Thymus (tissue), 14 donors: ENCODE measurements at places on chromosomes 3 and 15. TPM values are rescaled to one million over a fixed set of nuclear protein-coding genes. Genes with fewer than 3 reads are reported as not detected.

- H3K36me3 ChIP-seq, result no peaks in the 10 kb centered on the region
- DNase-seq, result no peak
- no peaks in the 10 kb centered on the region for H3K27me3 ChIP-seq
These were observed 952.8 kb downstream of the ROBO1 start for GRCh38 chr3:78814893-78815562.

GRCh38 chr3:195715134-195715533 is 5.6 kb upstream of the MUC20 start:
- DNase-seq, result no peak
- H3K36me3 ChIP-seq, result no peaks in the 10 kb centered on the region
- H3K4me3 ChIP-seq, result no peak overlapping the region
- H3K27me3 ChIP-seq, result no peaks in the 10 kb centered on the region

GRCh38 chr3:140198242-140198641 is 263.3 kb downstream of the CLSTN2 start:
- H3K4me1 ChIP-seq, result no peaks in the 10 kb centered on the region
- no peaks in the 10 kb centered on the region for H3K27me3 ChIP-seq
- no peak overlapping the region for H3K27ac ChIP-seq

DNA sequence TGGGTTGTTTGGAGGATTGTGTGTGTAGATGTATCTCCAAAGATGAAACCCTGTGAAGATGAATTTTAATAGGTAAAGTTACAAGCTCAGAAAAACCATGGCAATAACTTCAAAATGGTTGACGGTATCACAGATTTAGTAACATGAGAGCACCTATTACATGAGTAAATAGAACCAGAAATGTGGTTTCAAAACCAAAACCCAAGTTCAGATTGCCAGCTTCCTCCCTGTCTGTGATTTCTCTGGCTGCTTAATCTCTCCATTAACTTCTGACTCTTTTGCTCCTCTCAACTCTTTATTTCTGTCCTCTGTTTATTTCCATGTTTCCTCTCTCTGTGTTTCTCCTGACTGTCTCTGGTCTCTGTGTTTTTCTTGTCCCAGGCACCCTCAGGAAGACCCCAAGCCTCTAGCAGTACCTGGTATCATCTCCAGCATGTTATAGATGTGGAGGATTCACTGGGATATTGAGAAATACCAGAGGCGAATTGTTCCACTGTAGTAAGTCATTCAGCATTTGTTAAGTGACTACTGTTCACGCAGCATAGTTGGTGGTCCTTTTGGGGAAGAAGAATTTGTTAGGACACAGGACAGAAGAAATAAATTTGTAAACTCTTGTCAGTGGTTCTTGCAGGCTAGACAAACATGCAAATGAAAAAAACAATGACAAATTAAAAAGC is 138.8 kb downstream of the BBX start:
- no peaks in the 10 kb centered on the region for H3K4me1 ChIP-seq
- no peak overlapping the region for H3K27ac ChIP-seq
- H3K27me3 ChIP-seq, result no peaks in the 10 kb centered on the region
- no peaks in the 10 kb centered on the region for H3K36me3 ChIP-seq

DNA sequence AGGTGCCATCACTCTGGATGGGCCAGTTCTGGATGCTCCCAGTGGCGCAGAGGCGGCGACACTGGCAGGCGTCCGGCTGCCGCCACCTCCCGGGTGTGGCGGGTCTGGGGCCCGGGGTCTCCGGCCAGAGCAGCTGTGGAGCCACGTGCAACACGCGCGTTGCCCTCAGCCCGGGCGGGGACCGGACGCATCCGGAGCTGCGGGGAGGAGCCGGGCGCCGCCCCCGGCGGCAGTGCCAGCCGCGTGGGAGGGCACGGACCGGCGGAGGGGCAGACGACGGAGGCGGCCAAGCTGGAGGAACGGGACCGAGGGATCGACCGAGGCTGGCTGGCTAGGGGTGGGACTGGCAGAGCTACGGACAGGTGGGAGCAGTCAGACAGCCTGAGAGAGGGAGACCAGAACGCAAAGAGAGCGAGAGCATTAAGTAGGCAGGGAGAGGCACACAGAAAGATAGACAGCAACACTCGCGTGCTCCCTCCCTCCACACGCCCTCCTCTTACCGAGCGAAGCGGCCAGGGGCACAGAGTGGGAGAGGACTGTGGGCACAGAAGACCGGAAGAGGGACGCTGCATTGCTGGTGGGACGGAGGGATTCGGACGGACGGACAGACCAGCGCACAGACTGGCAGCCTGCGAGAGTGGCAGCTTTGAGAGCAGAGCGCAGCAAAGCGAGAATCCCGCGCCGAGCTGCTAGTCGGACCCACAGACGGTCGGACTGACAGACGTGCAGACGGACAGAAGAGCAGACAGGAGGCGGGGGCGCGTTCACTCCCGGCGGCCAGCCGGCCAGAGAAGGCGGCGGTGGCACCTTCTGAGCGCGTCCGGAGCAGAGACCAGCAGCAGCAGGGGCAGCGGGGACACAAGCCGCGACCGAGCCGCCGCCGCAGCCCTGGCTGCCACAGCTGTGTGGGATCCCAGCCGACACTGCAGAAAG is at the start of gene ARPP21:
TSS of gene ARPP21 (plus strand) at position 272 of the 933 bp plus-strand sequence. CDS start 42,227 bp downstream, outside the sequence.
- H3K4me3 ChIP-seq, result peak within 1 kb of the TSS; percentile 87
- peaks cover 23% of the 10 kb centered on the region for H3K4me1 ChIP-seq
- H3K36me3 ChIP-seq, result no peaks in the 10 kb centered on the region
- DNase-seq, result peak; percentile 88
- peak within 1 kb of the TSS; percentile 91 for H3K27ac ChIP-seq

GRCh38 chr3:139627759-139628158 is 50.0 kb downstream of the NMNAT3 start:
- H3K4me1 ChIP-seq, result no peaks in the 10 kb centered on the region
- H3K27ac ChIP-seq, result no peak overlapping the region
- no peaks in the 10 kb centered on the region for H3K27me3 ChIP-seq

DNA sequence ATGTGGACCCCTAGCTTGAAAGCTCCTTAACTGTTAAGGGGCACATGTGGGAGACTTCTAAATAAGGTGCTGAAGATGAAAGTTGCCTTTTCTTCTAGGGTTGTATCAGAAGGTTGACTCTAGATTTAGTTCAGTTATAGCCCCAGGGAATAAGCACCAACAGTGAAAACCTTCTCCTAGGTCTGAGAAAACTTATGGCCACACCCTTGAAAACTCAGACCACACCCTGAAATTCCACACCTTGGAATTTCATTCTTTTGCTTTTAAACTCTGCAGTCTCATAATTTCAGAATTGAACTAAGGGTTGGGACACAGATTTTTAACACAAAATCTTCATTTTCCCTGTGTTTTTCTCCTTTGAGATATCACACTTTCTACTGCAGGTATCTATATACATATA is 355.8 kb upstream of the IL12A start:
- no peak overlapping the region for H3K4me3 ChIP-seq
- H3K4me1 ChIP-seq, result no peaks in the 10 kb centered on the region
- H3K36me3 ChIP-seq, result no peaks in the 10 kb centered on the region
- DNase-seq, result no peak
- no peak overlapping the region for H3K27ac ChIP-seq

DNA sequence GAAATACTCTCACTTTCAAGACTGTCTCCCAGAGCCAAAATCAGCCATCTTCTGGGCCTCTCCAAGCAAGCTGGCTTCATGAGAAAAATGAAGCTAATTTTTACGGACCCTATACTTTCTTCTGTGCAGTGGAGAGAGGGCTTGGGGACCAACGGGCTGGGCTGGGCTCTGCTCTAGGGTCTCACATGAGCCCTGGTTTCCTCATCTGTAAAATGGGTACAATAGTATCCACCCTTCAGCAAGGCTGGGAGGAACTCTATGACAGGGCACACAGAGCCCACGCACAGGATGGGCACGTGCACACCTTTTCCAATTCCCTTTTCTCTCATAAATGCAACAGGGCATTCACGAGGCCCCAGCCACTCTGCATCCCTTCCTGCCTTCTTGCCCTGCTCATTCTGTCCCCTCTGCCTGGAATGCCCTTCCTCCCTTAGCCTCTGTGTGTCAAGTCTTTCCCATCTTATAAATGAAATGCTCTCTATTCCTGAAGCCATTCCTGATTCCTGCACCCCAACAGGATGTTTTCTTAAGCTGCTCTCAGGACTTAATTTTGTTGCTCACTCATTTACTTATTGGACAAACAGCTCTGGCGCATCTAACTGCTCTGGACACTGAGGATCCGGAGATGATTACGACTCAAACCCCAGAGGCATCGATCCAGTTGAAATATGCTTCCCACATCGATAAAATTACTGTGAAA is 32.9 kb upstream of the SEC13 start:
- H3K36me3 ChIP-seq, result no peaks in the 10 kb centered on the region
- no peak overlapping the region for H3K27ac ChIP-seq
- no peak overlapping the region for H3K4me3 ChIP-seq
- no peaks in the 10 kb centered on the region for H3K4me1 ChIP-seq
- H3K27me3 ChIP-seq, result no peaks in the 10 kb centered on the region
- DNase-seq, result no peak

DNA sequence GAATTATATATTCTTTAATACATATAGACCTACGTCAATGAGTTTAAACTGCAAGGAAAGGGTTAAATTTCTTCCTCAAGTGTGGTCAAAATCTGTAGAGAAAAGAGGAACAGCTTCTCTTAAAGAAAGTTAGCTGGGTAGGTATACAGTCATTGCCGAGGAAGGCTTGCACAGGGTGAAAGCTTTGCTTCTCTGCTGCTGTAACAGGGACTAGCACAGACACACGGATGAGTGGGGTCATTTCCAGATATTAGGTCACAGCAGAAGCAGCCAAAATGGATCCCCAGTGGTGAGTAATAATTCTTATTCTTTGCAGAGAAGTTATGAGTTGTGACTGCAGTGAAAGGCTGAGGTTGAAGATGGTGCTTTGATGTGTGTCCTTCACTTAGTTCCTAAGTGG is at the start of gene CD86:
TSS of gene CD86 (plus strand) at position 148 of the 400 bp plus-strand sequence. CDS start at position 276, 128 bp downstream.
- no peak for DNase-seq
- H3K27ac ChIP-seq, result no peak within 1 kb of the TSS
- no peaks in the 10 kb centered on the region for H3K4me1 ChIP-seq
- H3K4me3 ChIP-seq, result no peak within 1 kb of the TSS

DNA sequence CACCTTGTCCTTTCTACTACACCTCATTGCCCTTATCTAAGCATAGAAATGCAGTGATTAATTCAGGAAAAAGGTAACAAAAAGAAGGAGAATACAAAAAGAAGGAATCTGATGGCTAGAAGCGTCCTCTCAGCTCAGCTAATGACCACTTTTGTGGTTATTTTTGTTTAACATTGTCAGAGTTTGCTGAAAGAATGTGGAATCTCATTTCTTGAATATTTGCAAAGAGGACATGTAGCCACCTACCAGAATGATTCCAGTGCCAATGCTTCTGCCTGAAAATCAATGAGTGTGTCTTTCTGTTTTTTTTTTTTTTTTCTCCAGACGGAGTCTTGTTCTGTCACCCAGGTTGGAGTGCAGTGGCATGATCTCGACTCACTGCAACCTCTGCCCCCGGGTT is 24.5 kb downstream of the NANOGP8 start:
- no peak overlapping the region for H3K27ac ChIP-seq
- no peaks in the 10 kb centered on the region for H3K27me3 ChIP-seq
- no peaks in the 10 kb centered on the region for H3K4me1 ChIP-seq
- no peaks in the 10 kb centered on the region for H3K36me3 ChIP-seq
- DNase-seq, result no peak

DNA sequence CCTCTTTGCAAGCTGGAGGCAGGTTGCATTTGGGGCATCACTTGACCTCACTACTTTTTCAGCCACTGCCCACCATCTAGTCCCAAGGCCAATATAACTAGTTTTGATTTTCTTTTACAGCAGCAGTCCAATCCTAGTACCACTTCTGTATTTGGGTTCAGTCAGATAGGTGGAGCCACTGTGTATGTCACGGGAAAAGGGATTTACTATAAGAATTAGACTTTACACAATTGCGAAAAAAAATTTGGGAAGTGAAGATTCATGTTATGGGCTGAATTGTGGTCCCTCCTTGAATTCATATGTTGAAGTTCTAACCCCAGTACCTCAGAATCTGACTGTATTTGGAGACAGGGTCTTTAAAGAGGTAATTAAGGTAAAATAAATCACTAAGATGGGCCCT is 37.4 kb upstream of the NMNAT3 start:
- no peak for DNase-seq
- H3K27me3 ChIP-seq, result no peaks in the 10 kb centered on the region
- no peak overlapping the region for H3K4me3 ChIP-seq
- H3K4me1 ChIP-seq, result no peaks in the 10 kb centered on the region
- H3K36me3 ChIP-seq, result no peaks in the 10 kb centered on the region

DNA sequence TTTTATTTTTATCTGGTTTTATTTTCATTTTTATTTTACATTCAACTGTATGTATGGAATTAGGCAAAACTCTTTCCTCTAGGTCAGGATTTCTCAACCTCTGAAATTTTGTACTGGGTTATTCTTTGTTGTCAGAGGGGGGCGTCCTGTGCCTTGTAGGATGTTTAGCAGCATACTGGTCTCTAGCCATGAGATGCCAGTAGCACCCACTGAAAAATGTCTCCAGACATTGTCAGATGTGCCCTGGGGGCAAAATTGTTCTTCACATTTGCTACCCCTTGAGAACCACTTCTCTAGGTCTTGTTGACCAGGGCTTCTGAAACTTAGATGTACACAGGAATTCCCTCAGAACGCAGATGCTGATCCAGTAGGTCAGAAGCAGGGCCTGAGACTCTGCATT is 5.4 kb downstream of the CHRNA5 start:
- no peak overlapping the region for H3K4me3 ChIP-seq
- no peak overlapping the region for H3K27ac ChIP-seq
- H3K27me3 ChIP-seq, result peaks cover under 1% of the 10 kb centered on the region
- H3K4me1 ChIP-seq, result peaks cover 4% of the 10 kb centered on the region
- no peaks in the 10 kb centered on the region for H3K36me3 ChIP-seq

DNA sequence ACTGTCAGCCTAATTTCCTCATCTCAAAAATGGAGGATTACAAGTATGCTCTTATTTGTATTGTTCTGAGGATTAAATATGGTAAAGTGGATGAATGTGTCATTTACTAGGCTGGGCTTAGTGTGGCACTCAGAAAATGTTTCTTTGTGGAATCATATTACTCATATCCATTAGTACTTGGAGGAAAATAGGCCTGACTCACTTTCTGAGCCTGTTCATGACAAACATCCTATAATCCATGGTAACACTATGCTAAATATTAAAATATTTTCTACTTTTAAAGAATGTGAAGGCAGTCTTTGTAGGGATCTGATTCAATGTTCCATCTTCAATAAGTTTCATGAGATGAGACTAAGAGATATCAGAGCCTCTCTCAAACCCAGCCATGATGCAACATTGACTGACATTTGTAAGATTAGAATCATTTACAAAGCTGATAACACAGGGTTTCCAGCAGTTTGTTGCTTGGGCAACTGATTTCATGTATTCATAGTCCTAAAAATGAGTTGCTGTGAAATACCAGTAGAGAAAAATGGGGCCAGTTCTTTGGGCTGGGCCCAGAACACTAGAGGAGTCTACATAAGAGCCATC is 1048.5 kb downstream of the NTRK3 start:
- H3K27ac ChIP-seq, result no peak overlapping the region
- H3K36me3 ChIP-seq, result no peaks in the 10 kb centered on the region
- no peaks in the 10 kb centered on the region for H3K27me3 ChIP-seq
- H3K4me1 ChIP-seq, result no peaks in the 10 kb centered on the region
- no peak for DNase-seq

The CD86 gene
- 13.8 TPM for total RNA-seq

The ZIC1 gene
- total RNA-seq, result not detected

The APPL1 gene
- 32.2 TPM for total RNA-seq
